Left cardiac atrium (tissue), 4 donors: ENCODE measurements at places on chromosomes 4 and X.

DNA sequence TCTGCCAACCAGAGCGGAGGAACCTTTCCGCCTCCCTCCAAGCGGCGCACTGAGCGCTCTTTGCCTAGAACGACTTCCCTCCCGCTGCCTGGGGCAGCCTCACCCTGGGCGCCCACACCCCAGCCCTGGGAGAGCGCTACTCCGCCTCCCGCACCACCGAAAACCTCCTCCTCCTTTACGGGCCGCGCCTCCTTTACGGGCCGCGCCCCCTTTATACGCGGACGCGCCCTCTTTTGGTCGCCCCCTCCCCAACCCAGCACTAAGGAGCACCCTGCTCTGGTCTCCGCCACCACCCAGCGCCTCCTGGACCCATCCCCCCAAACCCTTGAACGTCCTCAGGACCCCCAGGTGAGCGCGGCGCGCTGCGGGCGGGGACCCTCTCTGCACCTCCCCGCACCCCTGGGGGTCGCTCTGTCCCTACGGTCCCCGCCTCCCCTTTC lies 586 bp upstream of the NSG1 start:
- peak; percentile 53 for DNase-seq

DNA sequence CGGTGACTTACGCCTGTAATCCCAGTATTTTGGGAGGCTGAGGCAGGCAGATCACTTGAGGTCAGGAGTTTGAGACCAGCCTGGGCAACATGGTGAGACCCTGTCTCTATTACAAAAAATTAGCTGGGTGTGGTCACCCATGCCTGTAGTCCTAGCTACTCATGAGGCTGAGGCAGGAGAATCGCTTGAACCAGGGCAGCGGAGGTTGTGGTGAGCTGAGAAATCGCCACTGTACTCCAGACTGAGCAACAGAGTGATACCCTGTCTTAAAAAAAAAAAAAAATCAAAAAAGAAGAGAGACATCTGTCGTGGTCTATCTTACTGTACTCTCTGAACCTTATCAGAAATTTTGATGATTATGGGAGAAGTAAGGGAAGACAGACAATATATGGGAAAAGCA lies 144.3 kb downstream of the CAMK2D start:
- no peak for DNase-seq

- DNase-seq: no peak
These were observed 2.0 kb downstream of the DLG3 start for GRCh38 chrX:70446380-70447350.

- no peak for DNase-seq
These were observed 240.9 kb downstream of the AR start for GRCh38 chrX:67784712-67785111.

GRCh38 chr4:173525118-173526011 lies 4.7 kb downstream of the HAND2 start:
- DNase-seq: peak; percentile 60

DNA sequence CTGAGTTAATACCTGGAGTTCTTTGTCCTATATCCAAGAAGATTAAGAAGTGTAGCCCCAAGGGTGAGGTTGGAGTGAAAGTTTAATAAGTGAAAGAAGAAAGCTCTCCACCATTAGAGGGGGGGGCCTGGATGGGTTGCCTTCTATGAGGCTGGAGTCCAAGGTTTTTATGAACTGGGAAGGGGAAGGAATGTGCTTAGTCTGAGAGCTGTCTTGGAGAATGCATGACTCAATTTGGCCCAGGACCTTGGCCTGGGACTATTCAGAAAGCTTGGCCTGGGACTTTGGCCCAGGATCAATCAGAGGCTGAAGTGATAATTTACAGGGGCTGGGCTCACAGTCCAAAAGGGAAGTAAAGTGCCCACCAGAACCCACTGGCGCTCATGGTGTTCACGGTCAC lies 1049.0 kb upstream of the GRIA3 start:
- DNase-seq: no peak

DNA sequence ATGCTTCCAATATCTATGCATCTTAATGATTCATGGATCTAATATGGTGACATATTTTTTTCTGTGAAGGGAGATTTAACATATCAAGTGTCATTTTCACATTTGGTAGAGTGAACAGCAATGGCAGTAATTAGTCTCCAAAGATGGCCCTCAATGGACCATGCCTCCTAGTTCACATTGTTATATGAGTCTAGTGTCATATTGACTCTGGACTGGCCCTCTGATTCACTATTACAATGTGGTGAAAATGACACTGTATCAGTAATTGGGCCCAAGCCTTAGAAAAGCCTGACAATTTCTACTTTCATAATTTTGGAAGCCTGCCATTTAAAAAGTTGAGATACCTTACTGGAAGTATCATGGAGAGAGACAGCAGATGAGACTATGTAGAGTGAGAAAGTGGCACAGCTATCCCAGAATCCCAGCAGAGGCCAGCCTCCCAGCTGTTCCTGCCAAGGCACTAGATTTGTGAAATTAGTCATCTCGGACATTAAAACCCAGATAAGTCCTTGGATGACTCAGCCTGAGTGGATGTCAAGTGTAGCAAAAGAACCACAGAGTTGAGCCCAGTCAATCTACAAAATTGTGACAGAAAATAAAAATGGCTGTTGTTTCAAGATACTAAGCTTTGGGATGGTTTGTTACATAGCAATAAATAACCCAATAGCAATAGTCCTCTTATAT lies 68.4 kb downstream of the ARHGEF38 start:
- DNase-seq: no peak

- peak; percentile 94 for DNase-seq
These were observed at the start of gene CD99 for GRCh38 chrX:2690856-2691542. Gene CD99 (plus strand): TSS chrX:2691295. CDS start chrX:2691361, 66 bp downstream.

DNA sequence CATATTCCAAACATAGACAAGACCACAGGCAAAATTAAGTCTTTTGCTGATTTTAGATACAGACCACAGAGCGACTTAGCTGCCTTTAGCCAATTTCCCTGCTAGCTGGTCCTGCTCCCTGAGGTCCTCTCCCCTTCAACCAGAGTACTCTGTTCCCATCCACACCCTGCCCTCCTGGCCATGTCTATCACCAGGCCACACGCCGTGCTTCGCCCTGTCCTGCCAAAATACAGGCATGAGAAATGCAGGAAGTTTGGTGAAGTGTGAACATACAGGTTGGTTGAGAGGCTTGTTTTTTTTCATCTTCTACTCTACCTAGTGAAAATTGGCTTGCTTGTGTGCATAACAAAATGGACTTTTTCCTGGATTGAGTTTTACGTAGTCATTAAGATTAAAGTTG lies 226.2 kb upstream of the TENM3 start:
- DNase-seq: no peak

- no peak for DNase-seq
These were observed 24.5 kb upstream of the MSN start for GRCh38 chrX:65642914-65643491.

DNA sequence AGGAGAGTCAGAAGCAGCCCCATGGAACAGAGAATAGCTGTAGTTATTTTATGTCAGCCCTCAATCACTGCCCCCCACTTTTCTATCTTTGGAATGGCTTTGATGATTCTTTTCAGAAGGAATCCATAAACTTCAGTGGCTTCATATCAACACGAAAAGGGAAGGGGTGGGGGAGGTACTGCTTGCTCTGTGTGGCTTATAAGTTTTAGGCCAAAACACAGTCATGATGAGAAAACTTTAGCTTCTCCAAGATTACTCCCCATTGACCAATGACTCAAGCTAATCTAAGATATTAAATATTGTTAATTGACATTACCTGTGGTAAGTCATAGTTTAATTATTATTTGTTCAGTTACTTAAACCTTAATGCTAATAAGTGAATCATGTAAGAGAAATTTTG lies 669.6 kb upstream of the FAM241A start:
- no peak for DNase-seq

- no peak for DNase-seq
These were observed 38.4 kb downstream of the ZNF185 start for GRCh38 chrX:152936306-152936705.

GRCh38 chr4:40193578-40193977 lies 3.3 kb upstream of the RHOH start:
- DNase-seq: no peak

DNA sequence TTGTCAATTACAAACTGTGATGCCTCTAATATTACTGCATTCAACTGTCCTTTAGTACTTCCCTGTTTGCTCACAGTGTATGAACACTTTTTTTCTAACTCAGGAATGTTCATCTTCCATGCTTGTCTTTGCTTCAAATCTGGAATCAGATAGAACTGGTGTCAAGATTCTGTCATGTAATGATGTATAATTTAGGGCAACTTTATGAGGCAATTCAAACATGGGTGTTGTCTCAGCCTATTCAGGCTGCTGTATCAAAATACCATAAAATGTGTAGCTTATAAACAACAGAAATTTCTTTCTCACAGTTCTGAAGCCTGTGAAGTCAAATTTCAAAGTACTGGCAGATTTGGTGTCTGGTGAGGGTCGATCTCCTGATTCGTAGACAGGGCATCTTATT lies 1012.9 kb downstream of the RAB28 start:
- DNase-seq: no peak

DNA sequence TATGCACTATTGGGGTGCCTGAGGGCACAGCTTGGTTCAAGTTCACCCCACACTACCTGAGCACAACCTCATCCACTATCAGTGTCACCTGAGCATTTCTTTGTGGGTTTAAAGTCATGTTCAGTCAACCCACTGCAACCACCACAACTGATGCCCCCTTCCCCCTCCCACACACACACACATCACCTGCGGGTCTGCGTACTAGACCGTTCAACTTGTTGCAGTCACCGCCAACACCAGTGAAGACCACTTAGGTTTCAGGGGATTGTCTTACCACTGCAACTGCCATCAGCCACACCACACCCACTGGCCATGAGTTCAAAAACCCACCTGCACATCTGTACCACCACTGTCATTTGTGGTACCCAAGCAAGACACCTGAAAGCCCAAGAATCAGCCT lies 355.0 kb downstream of the SH3BGRL start:
- no peak for DNase-seq

DNA sequence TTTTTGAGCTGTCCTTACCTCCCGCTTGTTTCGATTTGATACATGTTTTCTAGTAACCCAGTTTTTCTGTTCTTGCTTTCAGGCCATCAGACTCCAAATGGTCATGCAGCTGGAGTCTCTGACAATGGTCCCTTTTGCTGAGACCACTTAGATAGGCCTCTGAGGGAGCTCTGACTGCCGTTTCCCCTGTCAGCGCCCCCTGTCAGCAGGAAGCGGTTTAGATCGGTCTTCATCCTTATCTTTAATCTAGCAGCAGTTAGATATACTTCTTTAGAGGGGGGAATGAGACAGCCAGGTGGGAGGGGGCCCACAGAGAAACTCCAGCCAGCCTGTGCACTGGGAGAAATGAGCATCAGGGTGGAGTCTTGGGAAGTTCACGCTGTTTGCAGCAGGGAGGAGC lies 457.9 kb downstream of the GPAT3 start:
- DNase-seq: no peak

DNA sequence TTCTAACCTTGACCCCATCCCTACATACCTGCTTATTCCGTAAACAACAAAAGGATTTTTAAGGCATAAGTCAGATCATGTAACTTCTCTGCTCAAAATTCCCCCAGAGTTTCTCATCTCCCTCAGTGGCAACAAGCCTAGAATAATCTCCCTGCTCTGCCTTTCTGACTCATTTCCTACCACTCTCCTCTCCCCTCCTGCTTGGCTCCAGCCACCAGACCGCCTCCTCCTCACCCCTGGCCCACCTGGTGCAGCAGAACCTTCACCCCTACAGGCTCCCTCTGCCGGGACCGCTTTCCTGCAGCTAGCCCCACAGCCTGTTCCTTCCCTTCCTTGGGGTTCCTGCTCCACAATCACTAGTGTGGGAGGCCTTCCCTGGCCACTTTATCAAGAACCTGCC lies 32.1 kb downstream of the TSPAN5 start:
- DNase-seq: peak; percentile 34

DNA sequence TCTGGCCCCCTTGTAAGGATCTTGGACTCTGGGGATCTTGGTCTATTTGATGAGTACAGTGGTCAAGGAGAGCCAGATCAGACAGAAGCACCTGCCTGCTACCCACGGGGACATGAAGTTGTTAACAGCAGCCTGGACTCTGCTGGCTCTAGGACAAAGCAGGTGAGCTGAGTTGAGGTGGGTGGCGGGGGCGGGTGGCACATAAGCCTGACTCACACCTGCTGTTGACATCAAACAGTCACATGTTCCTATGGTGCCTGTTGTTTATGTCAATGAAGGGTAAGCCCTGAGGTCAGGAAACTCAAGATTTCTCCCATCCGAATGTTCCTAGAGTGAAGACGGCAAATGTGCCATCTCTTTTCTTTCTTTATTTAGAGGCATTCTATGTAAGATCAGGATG lies 50.1 kb upstream of the CLNK start:
- DNase-seq: no peak

GRCh38 chrX:70386235-70386634 lies 36.9 kb upstream of the GDPD2 start:
- no peak for DNase-seq

- no peak for DNase-seq
These were observed 107.1 kb downstream of the IDS start for GRCh38 chrX:149398027-149398426.

- no peak for DNase-seq
These were observed 643.7 kb downstream of the BCOR start for GRCh38 chrX:39453889-39454621.

- no peak for DNase-seq
These were observed 8.8 kb downstream of the HPGDS start for GRCh38 chr4:94333866-94334265.

GRCh38 chr4:26218677-26219605 lies 101.9 kb upstream of the RBPJ start:
- no peak for DNase-seq

GRCh38 chr4:186227744-186228513 lies 622 bp downstream of the KLKB1 start:
- no peak for DNase-seq

DNA sequence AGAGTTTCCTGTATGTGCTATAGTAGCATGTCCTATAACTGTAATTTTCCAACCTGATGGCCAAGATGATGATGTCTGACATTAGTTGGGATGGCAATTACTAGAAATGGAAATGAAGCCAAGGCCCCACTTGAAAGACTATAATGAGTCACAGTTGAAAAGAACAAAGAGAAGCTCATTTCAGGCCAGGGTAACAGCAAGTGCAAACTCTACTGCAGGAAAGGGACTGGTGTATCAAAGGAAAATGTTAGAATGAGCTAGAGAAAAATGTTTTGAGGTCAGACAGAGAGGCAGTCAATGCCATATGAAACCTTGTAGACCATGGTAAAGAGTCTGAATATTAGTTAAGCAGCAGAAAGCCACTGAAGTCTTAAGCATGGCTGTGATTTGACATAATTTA lies 146.2 kb upstream of the SH3RF1 start:
- DNase-seq: no peak

GRCh38 chr4:113610537-113610936 lies 151.0 kb downstream of the CAMK2D start:
- no peak for DNase-seq

DNA sequence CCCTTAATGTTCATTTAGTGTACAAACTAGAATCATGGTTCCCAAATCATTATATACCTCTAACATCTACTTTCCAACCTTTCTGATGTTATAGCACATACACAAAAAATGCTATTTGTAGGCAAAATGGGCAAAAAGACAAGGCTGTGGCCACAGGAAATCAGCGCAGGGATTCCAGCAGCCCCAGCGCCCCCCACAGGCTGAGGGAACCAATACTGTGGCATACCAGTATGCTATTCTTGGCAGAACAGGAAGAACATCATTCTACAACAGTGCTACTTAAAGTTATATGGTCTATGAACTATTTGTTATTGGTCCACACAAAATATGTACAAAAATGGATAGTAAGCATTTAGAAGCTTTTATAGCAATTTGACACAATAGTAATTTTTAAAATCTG lies 25.3 kb downstream of the STEEP1 start:
- DNase-seq: no peak
